ENCODE measurements at places on chromosomes 1 and 21.

DNA sequence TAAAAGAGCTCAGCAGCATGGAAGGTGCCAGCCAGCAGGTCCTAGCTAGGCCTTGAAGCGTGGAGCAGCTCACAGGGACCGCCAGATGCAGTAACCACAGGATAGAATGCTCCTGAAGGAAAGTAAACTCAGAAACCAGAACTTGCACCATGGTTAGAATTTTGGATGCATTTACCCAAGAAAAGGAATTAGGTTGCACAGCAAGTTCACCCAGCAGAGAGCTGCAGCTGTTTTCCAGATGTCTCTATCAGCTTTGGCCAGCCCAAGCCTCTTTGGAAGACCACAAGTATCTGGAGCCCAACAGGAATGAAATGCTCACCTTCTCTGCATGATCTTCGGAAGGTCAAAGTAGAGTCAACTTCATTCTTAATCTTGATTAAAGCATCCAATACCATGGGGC is 21.0 kb upstream of the ATP13A2 start:
- DNase-seq = no peak

DNA sequence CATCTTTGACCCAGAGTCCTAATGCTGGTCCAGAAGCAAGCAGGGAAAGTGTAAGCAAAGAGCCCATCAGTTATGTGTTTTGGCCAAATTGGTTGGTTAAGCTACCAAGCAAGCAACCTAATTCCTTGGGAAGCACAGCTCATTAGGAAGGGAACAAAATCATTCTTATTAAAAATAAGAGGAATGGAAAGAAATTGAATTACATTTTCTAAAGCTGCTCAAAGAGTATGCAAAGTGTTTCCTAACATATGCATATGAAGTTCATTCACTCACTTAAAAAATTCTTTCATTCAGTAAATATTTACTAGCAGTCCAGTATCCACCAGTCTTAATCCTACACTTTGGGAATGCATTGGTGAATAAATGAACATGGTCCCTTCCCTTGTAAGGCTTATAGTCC is 71.8 kb downstream of the RNF220 start:
- DNase-seq = no peak

DNA sequence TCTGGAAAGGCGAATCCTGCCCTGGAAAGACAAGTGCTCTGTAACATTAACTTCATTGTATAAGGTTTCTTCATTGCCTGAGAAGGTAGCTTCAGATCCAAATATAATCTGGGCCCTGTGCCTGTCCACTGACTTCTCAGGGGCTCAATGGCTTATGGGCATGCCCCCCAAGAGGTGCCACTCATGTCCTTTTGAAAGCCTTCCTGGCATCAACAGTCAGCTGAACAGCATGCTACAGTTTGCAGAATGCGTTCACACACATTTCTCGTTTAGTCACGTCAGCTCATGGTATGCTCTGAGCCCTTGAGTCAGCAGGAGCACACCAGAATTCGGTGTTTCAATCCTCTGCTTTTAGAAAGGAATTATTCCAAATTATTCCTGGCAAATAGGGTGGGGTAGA is 23.8 kb downstream of the TMCC2 start:
- DNase-seq = no peak

GRCh38 chr21:31847761-31848160 is 25.1 kb upstream of the HUNK start:
- DNase-seq = no peak

DNA sequence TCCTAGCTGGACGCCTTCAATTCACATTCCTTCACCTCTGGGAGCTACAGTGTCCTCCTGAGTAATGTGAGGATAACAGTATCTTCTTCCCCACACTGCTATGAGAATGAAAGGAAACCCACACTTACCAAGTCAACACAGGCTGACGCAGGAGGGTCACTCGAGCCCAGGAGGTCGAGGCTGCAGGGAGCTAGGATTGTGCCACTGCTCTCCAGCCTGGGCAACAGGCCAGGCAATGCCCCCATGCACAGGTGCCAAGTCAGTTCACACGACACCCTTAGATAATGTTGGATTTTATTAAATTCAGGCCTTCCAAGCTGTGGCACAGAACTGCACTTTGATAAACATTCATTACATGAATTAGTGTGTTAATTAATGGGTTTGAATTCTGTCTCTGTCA is 31.9 kb downstream of the MATN1 start:
- DNase-seq = no peak

DNA sequence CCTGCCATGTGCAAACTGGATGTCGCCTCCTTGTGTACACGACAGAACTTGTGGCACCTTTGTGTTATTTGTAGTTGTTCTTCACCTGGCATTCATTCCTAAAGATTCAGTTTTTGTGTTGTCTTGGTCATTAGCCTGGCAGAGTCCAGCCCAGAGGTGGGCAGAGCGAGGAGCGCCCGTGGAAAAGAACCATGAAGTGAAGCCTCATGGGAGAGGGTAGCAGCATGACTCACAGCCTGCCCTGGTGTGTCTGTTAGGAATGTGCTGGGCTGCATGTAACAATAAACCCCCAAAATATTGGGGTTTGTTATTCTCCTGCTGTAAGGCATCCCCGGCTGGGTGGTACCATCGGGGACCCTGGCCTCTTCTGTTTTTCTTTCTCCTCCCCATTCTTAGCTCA is 124.9 kb upstream of the TMEM51 start:
- DNase-seq = no peak

- DNase-seq = no peak
These were observed 41.8 kb upstream of the CAMTA1 start for GRCh38 chr1:6743189-6744101.

GRCh38 chr1:207463021-207463420 is 8.9 kb downstream of the CR2 start:
- DNase-seq = no peak

DNA sequence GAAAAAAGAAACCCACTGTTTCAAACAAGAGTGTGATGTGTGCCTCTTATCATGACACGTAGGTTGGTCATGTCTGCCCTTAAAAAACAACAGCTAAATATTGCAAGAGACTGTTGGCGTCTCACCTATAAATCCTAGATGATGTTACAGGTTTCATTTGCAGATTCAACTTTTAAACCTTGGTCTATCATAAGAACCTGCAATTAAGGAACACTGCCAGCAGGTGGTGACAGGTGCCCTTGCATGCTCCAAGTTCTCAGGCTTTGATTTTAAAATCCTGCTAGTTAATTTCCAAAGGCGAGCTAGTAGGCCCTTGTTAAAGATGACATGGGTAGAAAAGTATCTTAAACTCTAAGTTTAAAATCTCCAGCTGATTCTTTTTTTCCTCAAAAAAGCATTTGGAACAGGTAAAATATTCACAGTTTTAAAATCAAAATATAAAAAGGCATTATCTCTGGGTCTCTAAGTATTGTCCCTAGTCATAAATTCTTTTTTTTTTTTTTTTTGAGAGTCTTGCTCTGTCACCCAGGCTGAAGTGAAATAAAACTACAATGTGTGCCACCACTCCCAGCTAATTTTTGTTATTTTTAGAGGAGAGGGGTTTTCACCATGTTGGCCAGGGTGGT is 39.1 kb downstream of the CLSTN1 start:
- DNase-seq = no peak

DNA sequence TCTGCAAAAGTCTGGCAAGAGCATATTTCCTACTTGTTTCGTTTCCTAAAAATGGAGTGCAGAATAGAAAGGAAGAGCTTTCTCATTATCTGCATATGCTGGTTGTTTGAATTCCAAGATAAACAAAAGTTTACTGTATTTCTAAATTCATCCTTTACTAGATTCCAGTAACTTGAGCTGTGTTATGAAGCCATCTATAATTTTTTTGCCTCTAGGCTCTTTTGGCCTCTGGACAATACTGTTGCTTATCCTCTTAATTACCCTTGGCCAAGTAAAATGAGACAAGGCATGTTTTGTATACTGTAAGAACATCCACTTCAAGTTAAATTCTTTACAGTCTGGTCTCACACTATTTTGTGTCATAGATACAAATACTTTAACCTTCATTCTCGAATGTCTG is 45.6 kb upstream of the HFM1 start:
- no peak for DNase-seq

DNA sequence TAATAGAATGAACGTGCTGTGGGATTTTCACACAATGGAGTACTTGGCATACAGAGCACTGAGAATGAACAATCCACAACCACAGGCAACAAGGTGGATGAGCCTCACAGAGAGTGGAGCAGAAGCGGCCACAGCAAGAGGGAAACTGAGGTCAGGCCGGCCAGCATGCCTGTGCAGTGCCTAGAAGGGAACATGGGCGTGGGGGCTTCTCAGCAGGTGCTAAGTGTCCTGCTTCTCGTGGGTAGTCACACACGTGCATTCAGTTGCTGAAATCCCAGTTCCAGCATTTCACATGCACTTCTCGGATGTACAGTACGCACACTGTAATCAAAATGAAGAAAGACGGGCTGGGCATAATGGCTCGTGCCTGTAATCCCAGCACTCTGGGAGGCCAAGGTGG is 33.1 kb downstream of the WDR4 start:
- DNase-seq = no peak

DNA sequence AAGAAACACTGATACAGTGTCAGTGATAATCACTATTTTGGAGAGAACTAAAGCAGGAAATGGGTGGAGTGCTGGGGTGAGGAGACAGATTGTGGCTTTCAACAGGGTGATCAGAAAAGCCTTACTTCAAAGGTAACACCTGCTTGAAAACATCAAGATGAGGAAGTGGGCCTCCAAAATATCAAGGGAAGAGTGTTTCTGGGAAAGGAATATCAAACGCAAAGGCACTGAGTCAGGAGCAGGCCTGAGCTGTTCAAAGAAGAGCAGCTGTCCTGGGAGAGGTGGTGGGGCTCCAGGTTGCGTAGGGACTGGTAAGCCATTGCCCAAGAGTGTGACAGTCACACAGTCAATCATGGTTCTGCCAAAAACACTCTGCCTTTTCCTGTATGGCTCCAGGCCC is 47.1 kb upstream of the ATP1A1 start:
- DNase-seq = no peak

GRCh38 chr21:39374046-39374445 is 25.2 kb upstream of the HMGN1 start:
- DNase-seq = no peak

GRCh38 chr1:242568666-242569065 is 44.2 kb upstream of the PLD5 start:
- DNase-seq = no peak

- no peak for DNase-seq
These were observed 7.4 kb downstream of the USP48 start for GRCh38 chr1:21775550-21775914.

GRCh38 chr1:67760030-67760821 is 73.0 kb downstream of the GNG12 start:
- DNase-seq = no peak

DNA sequence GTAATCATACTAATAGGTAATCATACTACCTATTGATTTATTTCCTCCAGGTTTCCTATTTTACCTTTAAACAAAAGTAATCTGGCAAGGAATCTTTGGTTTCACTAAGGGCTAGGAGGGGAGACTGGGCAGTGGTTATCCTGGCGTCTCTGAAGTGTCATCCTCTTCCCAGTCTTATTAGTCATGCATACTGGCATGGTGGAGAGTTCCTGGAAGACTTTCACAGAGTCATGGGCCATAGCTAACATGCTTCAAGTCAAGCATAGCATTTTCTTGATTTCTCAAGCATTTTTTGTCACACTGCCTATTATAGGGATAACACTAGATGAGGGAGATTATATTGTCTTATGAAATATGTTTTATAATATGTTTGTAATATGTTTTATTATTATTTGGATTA is 64.0 kb upstream of the ASB17 start:
- DNase-seq = no peak

DNA sequence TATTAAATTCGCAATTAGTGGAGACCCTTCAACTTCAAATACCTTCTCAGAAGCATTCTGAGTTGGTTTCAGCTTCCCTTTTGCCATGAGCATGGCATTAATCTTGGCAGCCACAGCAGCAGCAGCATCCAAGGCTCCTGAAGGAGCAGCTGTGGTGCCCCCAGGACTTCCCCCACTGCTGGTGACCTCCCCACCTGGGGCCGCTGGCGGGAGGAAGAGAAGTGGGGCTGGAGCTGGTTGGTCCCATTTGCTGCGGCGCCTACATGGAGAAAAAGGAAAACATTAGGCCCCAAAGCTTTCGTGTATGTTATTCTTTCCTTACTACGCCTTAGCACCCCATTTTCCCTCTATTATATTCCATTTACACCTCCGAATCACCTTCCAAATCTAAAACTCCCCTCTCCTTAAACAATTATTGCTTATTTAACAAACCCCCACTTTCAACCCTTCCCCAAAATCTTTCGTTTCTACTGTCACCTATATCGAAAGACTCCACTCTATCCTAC is 569 bp downstream of the KHDC4 start:
- DNase-seq = no peak

GRCh38 chr1:51915951-51916350 is 37.4 kb upstream of the NRDC start:
- DNase-seq = no peak

GRCh38 chr1:222454782-222455181 is 93.1 kb downstream of the HHIPL2 start:
- DNase-seq = no peak

DNA sequence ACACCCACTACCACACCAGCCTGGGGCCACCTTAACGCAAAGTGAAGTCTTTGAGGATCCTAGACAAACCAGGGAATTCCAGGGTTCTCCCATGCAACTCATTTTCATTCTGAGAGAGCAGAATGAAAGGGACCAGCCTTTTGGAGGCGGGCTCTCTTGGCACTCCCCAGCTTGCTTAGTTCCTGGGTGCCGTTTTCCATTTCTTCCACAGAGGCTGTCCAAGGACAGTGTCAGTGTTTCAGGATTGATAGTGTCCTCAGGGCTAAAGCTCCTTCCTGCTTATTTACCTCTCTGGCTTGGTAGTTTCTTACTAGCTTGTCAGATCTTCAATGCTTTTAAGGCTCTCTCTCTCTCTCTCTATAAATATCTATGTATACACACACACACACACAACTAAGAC is 30.1 kb upstream of the GNG4 start:
- DNase-seq = no peak

DNA sequence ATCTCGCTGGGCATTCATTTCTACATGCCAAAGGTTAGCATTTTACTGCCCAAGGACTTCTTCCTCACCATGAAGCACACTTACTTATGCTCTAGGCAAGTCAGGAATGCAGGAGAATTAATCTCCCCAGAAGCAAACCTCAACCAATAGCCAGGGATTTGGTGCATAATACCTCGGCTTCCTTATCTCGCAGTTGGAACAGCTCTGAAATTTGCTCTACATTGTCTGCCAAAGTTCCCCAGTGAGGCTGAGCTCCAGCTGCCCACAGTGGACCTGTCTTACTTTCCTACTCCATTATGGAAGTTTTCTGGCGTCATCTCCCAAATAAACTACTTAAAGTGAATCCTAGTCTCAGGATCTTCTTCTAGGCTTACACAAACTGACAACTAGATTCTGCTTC is 57.6 kb upstream of the PPM1J start:
- no peak for DNase-seq
